NCI-H2029 treated with DMSO at 0.1 percent for 48 hours (cell line): ENCODE measurements at places on chromosomes 6 and 20.

DNA sequence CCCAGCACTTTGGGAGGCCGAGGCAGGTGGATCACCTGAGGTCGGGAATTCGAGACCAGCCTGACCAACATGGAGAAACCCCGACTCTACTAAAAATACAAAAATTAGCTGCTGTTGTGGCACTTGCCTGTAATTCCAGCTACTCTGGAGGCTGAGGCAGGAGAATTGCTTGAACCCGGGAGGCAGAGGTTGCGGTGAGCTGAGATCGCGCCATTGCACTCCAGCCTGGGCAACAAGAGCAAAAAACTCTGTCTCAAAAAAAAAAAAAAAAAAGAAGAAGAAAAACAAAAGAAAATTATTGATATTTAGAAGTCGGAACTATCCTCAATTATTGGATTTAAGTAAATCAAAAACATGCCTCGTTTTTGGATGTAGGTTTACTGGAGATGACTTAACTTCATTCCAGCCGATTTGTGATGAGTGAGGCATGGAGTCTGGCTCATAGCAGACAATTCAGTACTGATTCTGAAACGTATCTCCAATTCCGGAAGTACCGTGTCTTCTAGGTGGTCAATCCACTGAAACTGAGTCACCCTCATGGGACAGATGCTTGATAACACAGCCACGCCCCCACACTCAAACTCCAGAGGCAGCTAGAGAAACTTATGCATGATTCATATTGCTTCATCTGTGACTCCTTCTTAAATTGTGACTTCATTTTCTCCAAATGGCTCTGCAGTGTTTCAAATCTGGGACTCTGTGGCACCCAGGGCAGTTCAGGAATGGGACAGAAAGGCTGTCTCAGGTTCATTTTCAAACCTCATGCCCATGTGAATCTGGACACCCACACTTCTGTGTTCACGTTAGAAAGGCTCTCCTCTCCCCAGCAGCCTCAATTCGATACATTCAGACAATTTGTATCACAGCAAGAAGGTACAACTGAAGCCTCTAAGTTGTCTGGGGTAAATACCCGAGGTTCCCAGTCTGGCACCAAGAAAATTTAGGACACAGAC lies 110.4 kb upstream of the ARMC2 start:
- DNase-seq = no peak

GRCh38 chr6:43791745-43792422 lies 21.9 kb downstream of the VEGFA start:
- no peak for DNase-seq

DNA sequence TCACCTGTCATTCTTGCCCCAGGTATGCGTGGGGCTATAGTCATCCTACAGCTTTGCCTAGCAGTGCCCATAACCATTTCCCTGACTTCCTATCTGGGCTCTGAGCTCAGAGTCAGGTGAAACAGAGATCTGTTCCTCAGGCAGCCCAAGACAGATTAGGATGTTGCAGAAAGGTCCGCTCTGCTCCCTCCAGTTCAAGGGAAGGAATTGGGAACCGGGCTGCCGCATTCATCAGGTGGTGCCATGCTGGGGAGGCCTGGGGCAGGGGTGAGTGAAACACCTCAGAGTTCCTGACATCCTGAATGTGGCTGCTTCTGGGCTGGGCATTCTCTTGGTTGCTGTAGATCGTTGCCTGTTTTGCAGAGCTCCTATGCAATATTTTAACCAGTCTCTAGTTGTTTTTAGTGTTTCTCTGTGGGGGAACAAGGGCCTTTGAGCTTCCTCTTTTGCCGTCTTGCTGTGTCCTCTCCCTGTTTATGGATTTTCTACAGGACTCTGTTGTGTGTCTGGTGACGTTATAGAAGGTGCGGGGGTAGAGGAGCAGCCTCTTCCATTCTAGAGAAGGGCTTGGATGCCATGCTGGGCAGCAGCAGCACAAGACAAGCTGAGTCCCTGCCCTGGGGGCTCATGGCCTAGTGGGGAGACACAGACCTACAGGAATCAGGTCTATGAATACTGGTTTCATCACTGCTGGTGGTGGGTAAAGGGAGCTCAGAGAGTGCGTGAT lies 9.2 kb downstream of the ENTPD6 start:
- no peak for DNase-seq

- no peak for DNase-seq
These were observed 197.6 kb upstream of the SMLR1 start for GRCh38 chr6:130629640-130630039.

GRCh38 chr6:165308926-165309731 lies at the start of gene C6orf118:
Gene C6orf118, minus strand, starts transcription at chr6:165309605. Its CDS starts 19 bp downstream, at chr6:165309586.
- DNase-seq = peak; percentile 43

DNA sequence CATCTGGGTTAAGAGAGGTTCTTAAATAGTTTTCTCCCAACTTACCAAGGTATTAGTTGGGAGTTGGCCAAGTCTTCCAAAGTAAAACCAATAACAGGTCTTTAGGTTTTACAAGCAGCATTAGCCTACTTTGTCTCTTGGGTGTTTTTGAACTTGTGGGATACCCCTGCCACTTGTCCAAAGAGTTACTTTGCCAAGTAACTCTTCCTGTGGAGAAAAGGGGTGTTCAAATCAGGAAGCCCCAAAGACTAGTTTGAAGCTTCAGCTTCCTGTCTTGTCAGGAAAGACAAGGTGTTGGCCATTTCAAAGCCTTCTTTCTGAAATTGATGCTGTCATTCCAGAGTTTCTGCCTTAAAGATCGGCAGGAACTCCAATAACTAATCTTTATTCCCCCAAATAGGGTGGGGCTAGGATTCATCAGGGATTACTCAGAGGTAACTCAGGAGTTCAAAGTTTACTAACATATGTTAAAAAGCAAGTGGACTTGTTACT lies 822 bp downstream of the RAB22A start:
- DNase-seq = no peak

- DNase-seq = no peak
These were observed 96.2 kb upstream of the CNR1 start for GRCh38 chr6:88262332-88262731.

GRCh38 chr20:1950836-1951235 lies 43.0 kb downstream of the PDYN start:
- DNase-seq = no peak
